SHP77 (cell line): ENCODE measurements at places on chromosomes 3 and 15.

GRCh38 chr3:45140141-45140769 is 5.9 kb downstream of the CDCP1 start:
- DNase-seq, result no peak

GRCh38 chr3:23959135-23959900 is 14.2 kb downstream of the NR1D2 start:
- DNase-seq, result no peak

DNA sequence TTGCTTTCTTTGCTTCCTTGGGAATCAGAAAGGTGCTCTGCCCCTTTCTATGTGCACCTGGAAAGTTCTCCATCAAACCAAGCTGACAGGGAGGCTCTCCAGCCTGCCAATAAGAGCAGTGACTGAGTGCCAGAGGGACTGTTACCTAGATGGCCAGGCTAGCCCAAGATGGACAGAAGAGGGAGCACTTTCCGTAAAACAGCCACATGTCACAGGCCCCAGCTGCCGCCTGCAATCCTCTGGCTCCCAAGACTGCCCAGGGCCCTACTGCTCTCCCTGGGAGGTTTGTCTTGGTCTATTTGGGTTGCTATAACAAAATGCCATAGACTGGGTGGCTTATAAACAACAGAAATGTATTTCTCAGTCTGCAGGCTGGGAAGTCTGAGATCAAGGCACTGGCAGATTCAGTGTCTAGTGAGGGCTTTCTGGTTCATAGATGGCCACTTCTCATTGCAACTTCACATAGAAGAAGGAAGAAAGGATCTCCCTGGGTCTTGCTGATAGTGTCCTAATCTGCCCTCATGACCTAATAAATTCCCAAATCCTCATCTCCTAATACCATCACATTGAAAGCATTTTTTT is 72.3 kb downstream of the TAMM41 start:
- DNase-seq, result peak; percentile 54

- no peak for DNase-seq
These were observed 4.4 kb upstream of the GPX1 start for GRCh38 chr3:49362561-49362960.

- no peak for DNase-seq
These were observed 107.7 kb upstream of the PLSCR5 start for GRCh38 chr3:146712806-146713205.

GRCh38 chr15:79656151-79657000 is 224.2 kb downstream of the MINAR1 start:
- DNase-seq, result no peak

DNA sequence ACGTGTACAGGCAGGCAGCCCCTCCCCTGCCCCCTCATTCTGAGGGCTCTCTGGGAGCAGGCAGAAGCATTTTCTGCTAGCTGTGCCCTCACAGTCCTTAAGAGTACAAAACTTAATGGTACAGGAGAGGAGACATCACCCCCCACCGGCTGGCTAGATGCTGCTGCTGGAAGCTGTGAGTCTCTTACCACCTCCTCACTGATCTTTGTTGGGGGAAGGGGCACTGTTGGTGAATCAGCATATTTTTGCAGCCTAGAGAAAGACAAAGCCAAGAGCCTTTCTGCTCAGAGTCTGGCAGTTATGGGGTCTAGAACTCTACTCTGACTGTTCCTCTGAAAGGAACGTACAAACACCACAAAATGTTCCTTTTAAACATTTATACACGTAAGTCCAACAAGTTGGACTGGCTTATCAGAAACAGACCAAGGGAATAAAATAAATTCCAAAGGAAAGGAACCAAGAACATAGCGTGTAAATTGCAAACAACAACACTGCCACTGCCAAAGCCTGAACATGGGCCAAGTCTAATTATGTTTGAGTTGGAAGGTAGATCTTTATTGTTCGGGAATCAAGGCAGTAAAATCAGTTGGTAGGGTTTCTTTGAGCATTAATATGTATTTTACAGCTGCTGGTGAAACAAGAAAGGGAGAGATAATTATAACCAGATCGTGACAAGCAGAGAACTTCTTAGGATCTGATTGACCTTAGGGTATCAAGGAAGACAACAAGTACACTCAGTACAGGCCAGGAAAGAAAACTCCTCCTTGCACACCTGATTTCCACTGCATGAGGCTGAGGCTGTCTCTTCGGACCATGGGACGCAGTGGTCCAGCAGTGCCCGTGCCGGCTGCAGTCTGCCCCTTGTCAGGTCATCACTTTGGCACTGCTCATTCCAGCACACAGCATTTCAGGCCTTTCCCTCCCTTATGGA is 27.4 kb downstream of the CLK3 start:
- DNase-seq, result no peak

GRCh38 chr3:78690766-78691165 is 1077.0 kb downstream of the ROBO1 start:
- no peak for DNase-seq

GRCh38 chr3:39277893-39278615 is 1.8 kb downstream of the CX3CR1 start:
- no peak for DNase-seq

DNA sequence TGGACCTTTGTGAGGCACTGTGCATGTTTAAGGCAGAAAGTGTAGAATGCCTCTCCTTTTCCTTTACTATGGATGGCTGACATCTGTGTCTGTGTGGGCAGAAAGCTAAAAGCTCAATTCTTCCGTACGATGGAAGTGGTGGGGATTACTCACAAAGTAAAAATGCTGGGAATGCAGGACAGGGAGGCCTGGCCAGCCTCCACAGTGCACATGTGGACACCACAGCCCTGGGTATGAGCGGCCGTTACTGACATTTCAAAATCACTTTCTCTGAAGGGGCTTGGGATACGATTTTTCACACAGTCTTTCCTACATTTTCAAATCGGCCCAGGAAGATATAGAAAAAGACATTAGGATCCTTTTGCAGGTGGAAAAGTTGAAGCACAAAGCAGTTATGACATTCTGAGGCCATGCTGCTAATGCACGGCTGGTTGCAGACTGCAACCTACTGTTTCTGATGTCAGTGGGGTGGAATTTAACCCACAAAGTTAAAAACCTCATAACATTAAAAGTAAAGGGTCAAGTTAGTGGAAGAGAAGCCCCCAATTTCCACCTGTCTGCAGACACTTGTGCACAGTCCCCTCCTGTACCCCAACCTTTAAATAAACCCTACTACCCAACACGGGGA is 27.9 kb downstream of the EHD4 start:
- DNase-seq, result no peak

DNA sequence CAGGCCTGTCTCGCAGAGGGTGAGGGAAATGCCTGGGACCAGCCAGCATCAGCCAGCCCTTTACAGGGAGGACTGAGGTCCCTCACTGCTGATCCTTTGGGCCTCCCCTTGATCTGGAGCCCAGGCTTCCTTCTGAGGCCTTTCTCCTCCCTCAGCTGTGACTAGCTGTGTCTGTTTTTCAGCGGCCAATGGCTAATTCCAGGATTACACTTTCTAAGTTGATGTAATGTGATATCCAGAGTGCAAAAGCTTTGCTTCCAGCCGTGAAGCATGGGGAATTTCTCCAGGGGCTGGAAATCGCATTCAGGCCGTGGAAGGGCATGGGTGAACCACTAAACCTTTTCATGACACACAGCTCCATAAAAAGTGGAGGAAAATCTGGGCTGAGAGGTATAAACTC is 157.6 kb downstream of the SHQ1 start:
- DNase-seq, result no peak

- no peak for DNase-seq
These were observed 31.7 kb downstream of the CHAC1 start for GRCh38 chr15:40984964-40985363.

DNA sequence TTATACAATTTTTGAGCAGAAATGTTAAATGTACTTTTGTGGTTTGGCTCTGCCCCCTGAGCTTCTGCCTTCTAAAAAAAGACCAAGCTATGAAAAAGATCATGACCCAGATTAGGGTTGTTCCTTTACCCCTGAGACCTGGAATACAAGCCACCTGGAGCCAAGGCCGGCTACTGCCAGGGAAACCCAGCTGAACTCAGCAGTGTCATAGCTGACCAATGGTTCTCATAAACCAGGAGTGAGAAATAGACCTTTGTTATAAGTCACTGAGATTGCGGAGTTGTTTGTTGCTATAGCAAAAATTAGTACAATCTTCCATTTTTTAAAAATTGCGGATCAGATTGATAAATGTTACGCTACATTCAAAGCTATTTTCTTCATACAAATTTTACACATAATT is 1261.7 kb downstream of the ROBO1 start:
- no peak for DNase-seq

DNA sequence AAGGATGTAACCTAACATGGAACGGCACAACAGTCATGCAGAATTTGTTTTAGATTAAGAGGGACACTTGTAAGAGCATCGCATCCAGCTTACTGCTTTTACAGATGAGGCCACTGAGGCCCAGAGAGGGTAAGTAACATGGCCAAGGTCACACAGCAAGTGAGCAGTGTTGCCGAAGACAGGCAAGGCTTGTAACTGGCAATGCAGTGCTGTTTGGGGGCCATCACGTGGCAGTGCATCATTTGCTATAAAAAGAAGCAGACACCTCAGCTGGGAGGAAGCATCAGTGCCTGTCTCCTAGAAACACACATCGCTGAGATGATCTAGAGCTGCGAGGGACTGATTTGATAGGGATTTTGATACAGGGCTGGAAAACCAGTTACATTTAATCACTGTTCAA is 108.2 kb upstream of the PROK2 start:
- no peak for DNase-seq

- no peak for DNase-seq
These were observed 34.1 kb upstream of the HACD2 start for GRCh38 chr3:123618768-123619484.

GRCh38 chr3:117278424-117279190 is 569.0 kb downstream of the TUSC7 start:
- peak; percentile 92 for DNase-seq

GRCh38 chr3:26960382-26960781 is 337.8 kb downstream of the LRRC3B start:
- no peak for DNase-seq

DNA sequence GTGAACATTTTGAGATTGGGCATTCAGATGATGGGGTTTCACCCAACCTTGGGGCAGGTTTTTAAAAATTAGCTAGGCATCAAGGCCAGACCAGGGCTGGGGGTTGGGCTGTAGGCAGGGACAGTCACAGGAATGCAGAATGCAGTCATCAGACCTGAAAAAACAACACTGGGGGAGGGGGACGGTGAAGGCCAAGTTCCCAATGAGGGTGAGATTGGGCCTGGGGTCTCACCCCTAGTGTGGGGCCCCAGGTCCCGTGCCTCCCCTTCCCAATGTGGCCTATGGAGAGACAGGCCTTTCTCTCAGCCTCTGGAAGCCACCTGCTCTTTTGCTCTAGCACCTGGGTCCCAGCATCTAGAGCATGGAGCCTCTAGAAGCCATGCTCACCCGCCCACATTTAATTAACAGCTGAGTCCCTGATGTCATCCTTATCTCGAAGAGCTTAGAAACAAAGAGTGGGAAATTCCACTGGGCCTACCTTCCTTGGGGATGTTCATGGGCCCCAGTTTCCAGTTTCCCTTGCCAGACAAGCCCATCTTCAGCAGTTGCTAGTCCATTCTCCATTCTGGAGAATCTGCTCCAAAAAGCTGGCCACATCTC is 6.1 kb downstream of the RHO start:
- no peak for DNase-seq

- DNase-seq, result no peak
These were observed 62.0 kb upstream of the ACP3 start for GRCh38 chr3:132255041-132255745.

DNA sequence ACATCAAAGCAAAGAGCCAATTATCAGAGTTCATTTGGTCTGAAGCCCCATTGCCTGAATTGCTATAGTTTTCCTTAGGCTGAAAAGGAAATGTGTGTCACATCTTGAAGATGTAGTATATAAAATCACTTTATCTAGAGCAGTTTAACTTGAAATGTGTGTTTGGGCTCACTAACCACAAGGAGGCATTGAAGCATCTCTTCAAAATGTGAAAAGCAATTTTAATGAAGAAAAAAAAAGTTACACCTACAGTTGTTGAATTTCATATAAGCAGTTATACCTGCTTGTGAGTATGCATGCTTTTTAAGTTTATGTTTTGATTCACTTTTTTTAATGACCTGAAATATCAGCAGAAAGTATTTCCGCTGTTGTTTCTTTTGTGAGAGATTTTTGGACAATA is 129.3 kb downstream of the IQCH start:
- DNase-seq, result no peak

DNA sequence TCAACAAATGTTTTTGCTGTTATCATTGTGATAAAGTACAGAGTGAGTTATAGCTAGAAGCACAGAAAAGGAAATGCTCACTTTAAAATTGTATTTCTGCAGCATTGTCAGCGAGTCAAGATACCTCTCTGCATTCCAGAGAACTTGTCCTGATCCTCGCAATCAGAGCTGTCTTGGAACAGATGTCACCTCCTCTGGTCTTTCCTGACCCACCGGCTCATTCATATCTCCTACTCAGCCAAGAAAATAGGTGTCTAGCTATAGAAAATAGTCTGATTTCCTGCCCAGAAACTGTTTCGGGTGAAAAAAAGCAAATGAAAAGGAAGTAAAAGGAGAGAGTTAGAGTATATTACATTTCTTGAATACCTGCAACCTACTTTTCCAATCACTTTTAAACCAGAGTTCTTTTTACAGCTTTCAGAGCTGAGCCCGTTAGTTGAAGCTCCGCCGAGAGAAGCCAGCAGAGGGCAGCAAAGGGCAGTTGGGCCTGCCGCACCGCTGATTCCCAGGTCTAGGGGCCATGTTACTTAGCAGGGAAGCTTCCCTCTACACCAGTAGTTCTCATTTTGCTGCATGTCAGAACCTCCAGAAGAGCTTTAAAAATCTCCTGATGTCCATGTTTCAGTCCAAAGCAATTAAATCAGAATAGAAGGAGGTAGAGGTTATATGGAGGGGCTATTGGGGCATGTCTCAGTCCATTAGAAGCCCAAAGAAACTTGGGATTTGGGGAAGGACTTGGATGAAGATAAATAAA is 185.7 kb upstream of the THRB start:
- no peak for DNase-seq

DNA sequence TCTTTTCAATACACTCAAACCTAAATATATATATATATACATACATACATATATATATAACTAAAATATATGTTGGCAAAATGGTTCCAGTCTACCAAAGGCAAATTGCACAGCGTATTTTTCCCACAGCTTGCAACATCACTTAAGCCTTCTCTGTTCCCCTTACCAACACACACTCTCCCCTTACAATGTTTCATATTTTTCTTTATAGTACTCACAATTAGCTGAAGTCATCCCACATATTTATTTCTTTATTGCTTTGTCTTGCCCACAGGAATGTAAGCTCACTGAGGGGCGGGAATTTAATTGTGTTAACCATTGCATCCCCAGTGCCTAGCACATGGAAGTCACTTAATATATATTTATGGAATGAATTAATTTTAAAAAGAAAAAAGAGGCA is 288.3 kb downstream of the ULK4 start:
- no peak for DNase-seq

GRCh38 chr15:90760661-90761232 is 43.6 kb downstream of the BLM start:
- DNase-seq, result no peak
